CD4-positive, alpha-beta T cell treated with Interleukin-2 at 100 ng/mL for 4 hours (primary cell): ENCODE measurements at places on chromosomes 2 and 18.

DNA sequence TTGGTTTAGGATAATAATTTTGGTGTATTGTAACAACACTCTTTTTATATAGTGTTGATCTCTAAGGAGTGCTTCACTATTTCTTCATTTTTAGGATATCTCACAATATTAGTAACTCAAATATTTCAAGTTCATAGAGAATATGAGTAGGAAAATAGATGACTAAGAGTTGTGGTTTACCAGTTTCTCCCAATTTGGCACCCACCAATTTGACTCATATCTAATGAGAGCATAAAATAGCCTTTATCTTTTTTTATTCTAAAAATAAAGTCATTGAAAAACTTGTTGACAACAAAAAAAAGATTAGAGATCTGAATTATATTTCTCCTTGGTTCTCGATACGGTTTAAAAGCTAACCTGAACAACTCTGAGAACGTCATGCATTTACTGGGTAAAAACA, 204.0 kb downstream of the PARD3B start:
- DNase-seq = no peak

GRCh38 chr18:74724186-74724585, 126.5 kb downstream of the ZNF407 start:
- DNase-seq = no peak

DNA sequence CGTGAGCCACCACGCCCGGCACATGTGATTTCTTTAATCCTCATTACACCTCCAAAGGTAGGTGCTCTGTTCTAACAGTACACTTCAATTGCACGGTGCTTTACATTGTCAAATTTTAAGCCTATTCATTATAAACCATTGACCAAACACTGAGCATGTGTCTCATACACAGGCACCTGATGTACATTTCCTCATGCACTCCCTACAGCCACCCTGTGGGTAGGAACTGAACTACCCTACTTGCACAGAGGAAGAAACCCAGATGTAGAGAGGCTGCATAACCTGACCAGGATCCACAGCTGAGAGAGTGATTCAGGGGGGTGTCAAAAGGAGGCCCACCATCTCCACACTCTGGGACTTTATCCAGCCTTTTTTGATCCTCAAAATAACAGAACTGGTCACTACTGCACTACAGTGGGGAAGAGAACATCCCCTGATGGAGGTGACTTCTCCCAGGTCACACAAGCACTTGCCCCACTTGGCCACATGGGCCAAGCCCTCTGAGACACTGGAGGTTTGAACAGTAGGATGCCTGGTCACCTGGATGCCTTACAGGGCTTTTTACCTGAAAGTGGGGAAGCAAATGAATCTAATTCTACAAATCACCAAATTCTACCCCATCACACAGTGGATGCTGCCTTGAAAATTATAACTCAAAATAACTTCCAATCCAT, 6.9 kb upstream of the DPYSL5 start:
- no peak for DNase-seq

- no peak for DNase-seq
These were observed 35.8 kb upstream of the THOC1 start for GRCh38 chr18:303607-304006.

DNA sequence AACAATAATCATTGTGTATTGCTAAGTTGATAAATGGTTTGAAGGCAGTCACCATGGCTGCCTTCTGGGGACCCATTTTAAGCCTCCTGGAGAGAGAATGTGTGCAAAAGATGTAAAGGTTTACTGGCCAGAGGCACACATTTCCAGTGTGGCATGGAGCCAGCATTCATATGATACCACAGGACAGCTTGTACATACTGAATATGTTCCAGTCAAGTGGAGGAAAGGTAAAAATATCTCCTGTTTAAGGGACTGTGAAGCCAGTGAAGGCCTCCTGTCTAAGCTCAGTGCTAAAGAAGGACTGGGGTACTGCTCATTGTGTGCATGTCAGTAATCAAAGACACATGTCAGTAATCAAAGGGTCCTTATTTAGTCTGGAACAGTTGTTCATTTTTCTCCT, 119.2 kb downstream of the BABAM2 start:
- DNase-seq = no peak

- DNase-seq = no peak
These were observed 191.7 kb downstream of the THSD7B start for GRCh38 chr2:136957044-136957443.

GRCh38 chr18:36899289-36899688, 70.4 kb downstream of the KIAA1328 start:
- DNase-seq = no peak

GRCh38 chr2:15154297-15154696, 406.8 kb downstream of the NBAS start:
- no peak for DNase-seq

- DNase-seq = no peak
These were observed 41.6 kb downstream of the EDAR start for GRCh38 chr2:108947271-108947907.

GRCh38 chr18:5543036-5543680, 639 bp downstream of the EPB41L3 start:
- DNase-seq = no peak

DNA sequence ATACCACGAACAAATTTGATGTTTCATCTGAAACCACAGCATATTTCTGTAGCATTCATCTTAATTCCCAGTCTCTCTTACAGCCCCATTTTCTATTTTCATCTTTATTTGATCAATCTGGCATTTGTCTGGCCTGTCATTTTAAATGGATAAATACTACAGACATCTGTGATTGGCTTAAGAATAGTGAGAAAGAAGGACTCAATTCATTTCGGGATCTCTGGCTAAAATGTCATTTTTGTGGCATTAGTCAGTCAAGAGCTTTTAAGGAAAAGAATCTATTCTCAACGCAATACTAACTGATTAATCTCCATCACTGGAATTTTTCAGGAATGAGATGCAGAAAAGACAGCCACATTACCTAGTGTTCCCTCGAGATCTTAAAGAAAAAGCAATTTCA, 585.9 kb downstream of the IRS1 start:
- DNase-seq = no peak
